ENCODE measurements at places on chromosomes 5 and 9.

- DNase-seq: no peak
- H3K27me3 ChIP-seq: peaks cover 14% of the 10 kb centered on the region
- H3K36me3 ChIP-seq: no peaks in the 10 kb centered on the region
- H3K27ac ChIP-seq: no peak overlapping the region
- H3K4me1 ChIP-seq: no peaks in the 10 kb centered on the region
Measured at GRCh38 chr5:5954275-5954598, 424.1 kb downstream of the MED10 start.

DNA sequence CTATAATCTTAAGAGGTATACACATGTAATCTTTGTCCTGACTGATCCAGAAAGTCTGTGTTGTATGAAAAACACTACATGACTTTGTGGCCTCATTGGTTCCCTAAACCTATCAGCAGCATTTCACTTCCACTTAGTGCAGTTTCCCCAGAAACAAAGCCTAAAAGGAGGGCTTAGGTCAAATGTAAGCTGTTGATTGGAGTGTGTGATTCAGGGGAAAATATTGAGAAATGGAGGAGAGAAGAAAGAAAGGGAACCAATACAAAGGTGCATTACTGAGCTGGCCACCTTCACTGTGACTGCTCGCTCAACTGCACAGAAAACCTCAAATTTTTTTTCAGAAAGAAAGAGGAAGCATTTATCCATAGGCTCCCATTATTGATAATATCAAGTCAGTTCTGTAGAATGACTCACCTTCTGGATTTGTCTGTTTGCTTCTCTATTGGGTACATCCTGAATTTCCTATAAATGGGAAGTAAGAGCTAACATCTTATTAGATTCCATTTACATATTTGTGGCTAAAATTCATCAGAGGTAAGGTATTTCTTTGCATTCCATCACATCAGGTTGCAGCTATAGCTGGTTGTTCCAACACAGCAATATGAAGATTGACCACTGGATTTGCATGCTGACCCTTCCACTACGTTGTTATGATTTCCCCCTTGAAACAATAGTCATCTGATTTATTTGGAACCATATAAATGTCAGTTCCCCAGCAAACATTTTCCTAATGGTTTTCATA is 10.3 kb upstream of the FST start:
- DNase-seq: no peak
- H3K27ac ChIP-seq: no peak overlapping the region
- no peak overlapping the region for H3K4me3 ChIP-seq
- no peaks in the 10 kb centered on the region for H3K4me1 ChIP-seq

DNA sequence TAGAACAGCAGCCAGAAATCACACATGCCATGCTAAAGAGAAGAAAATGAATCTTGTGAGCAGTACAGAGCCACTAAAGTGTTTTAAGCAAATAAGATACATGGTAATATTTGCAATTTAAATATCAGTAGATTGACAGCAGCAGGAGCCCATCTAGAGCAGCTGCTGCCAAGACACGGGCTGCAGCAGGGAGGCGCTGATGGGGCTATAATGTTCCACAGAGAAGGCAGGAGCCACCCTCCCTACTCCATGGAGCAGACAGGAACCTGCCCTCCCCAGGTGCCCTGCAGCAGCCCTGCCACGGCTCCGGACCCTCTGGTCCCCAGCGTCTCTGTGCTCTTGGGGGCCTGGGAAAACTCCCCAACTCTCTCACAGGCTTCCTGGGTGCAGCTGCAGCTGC is 224.1 kb upstream of the ISL1 start:
- no peak for DNase-seq
- no peak overlapping the region for H3K4me3 ChIP-seq
- no peaks in the 10 kb centered on the region for H3K27me3 ChIP-seq
- H3K27ac ChIP-seq: no peak overlapping the region
- no peaks in the 10 kb centered on the region for H3K4me1 ChIP-seq

- peaks cover 9% of the 10 kb centered on the region for H3K4me1 ChIP-seq
- no peak overlapping the region for H3K4me3 ChIP-seq
- H3K27ac ChIP-seq: no peak overlapping the region
- no peak for DNase-seq
- no peaks in the 10 kb centered on the region for H3K27me3 ChIP-seq
Measured at GRCh38 chr5:82158755-82159413, 119.3 kb downstream of the RPS23 start.

DNA sequence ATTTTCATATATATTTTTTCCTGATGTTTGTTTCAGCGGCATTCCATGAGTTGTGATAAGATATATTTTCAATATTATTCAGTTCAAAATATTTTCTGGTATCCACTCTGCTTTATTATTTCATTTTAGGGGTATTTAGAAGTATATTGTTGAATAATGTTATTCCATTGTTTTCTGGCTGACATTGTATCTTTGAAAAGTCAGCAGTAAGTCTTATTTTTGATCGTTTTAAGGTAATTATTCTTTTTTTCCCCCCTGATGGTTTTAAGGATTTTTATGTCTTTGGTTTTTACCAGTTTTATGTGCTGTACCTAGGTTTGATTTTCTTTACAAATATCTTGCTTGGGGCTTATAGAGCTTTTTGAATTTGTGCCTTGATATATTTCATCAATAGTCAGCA is 6.6 kb upstream of the GLRA1 start:
- H3K36me3 ChIP-seq: peaks cover 11% of the 10 kb centered on the region
- peaks cover 6% of the 10 kb centered on the region for H3K27me3 ChIP-seq

DNA sequence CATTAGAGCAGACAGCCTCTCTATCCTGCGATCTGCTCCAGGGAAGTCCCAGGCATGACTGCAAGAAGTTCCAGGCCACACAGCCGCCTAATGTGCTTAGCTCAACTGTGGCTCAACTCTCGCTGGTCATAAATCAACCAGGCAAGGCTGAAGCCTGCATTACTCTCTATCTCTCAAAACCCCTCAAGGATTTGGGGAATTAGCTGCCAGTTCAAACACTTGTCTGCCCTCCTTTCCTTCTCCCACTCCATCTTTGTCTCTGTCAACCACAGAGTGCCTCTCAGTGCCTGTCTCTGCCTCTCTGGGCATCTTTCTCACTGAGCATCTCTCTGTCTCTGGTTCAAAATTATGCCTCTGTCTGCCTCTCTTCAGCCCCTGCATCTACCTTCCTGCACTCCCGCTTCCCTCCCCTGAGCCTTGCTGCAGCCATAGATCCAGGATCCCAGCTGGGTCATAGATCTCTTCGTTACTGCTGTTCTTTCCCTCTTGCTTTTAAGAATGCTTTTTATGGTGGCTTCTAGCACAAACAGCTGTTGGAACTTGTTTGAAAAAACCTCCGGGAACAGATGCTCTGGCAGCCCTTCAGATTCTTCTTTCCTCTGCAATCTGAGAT is 27.9 kb upstream of the GALNT10 start:
- peaks cover 51% of the 10 kb centered on the region for H3K27me3 ChIP-seq
- H3K4me1 ChIP-seq: no peaks in the 10 kb centered on the region
- no peaks in the 10 kb centered on the region for H3K36me3 ChIP-seq
- no peak overlapping the region for H3K27ac ChIP-seq

GRCh38 chr5:173786286-173787187 is 101.6 kb upstream of the CPEB4 start:
- DNase-seq: no peak
- peaks cover 26% of the 10 kb centered on the region for H3K4me1 ChIP-seq

DNA sequence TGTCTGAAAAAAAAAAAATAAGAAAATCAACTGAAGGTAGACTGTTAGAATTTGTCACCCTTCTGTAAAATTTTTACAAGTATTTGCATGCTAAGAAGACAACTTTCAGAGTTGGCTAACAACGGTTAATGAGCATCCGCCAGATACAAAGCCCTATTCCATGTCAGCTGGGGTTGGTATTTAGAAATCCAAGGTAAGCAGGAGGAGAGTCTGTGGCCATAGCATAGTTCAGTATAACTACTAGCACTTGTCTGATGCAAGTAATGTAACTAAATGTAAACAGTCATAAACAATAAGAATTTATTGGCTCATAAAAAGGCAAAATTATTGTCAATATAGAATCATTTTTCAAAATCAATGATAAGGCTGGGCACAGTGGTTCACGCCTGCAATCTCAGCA is 45.7 kb upstream of the KDM4C start:
- no peaks in the 10 kb centered on the region for H3K4me1 ChIP-seq
- peaks cover 1% of the 10 kb centered on the region for H3K36me3 ChIP-seq
- no peak for DNase-seq

DNA sequence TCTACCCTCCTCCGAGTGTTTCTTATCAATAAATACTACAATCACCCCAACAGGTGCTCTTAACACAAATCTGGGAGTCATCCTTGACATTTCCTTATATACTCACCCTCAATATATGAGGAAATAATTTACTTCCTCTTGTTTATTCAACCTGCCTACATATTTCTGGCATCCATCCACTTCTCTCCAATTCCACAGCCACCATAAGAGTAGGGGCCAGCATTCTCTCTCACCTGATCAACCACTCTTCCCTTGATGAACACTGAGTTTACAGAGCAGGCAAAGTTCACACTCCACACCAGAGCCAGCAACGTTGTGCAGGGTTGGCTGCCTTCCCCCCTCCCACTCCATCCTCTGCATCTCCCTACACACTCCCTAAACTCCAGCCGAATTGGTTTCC is 904.3 kb upstream of the DMAC1 start:
- no peak overlapping the region for H3K27ac ChIP-seq
- H3K4me3 ChIP-seq: no peak overlapping the region
- no peaks in the 10 kb centered on the region for H3K36me3 ChIP-seq
- no peak for DNase-seq
- H3K4me1 ChIP-seq: no peaks in the 10 kb centered on the region
- H3K27me3 ChIP-seq: no peaks in the 10 kb centered on the region

GRCh38 chr5:43416803-43417394 is 4.7 kb upstream of the CCL28 start:
- no peaks in the 10 kb centered on the region for H3K4me1 ChIP-seq
- H3K36me3 ChIP-seq: no peaks in the 10 kb centered on the region
- no peak for DNase-seq
- H3K27ac ChIP-seq: no peak overlapping the region

GRCh38 chr9:16341177-16341576 is 529.3 kb downstream of the BNC2 start:
- no peaks in the 10 kb centered on the region for H3K36me3 ChIP-seq
- no peak overlapping the region for H3K4me3 ChIP-seq
- no peak overlapping the region for H3K27ac ChIP-seq

DNA sequence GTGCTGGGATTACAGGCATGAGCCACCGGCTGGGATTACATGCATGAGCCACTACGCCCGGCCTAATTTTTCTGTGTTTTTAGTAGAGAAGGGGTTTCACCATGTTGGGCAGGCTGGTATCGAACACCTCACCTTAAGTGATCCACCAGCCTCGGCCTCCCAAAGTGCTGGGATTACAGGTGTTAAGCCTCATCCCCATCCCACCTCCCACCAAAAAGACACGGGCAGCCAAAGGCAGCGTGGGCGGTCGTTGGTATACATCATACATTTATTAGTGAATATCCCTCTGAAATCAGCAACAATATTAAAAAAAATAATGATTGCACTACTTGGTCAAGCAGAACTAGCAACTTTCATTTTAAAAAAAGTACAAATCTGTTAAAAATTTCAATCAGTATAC is 10.7 kb downstream of the RNF44 start:
- H3K4me1 ChIP-seq: peaks cover 23% of the 10 kb centered on the region
- no peak for DNase-seq
- no peaks in the 10 kb centered on the region for H3K36me3 ChIP-seq
- H3K27ac ChIP-seq: no peak overlapping the region
- no peak overlapping the region for H3K4me3 ChIP-seq
- H3K27me3 ChIP-seq: no peaks in the 10 kb centered on the region

GRCh38 chr9:134066913-134067851 is 644 bp downstream of the BRD3 start:
- H3K27me3 ChIP-seq: peaks cover 14% of the 10 kb centered on the region
- peak overlapping the region; percentile 91 for H3K4me3 ChIP-seq
- peaks cover 40% of the 10 kb centered on the region for H3K4me1 ChIP-seq
- H3K36me3 ChIP-seq: no peaks in the 10 kb centered on the region
- H3K27ac ChIP-seq: no peak overlapping the region

DNA sequence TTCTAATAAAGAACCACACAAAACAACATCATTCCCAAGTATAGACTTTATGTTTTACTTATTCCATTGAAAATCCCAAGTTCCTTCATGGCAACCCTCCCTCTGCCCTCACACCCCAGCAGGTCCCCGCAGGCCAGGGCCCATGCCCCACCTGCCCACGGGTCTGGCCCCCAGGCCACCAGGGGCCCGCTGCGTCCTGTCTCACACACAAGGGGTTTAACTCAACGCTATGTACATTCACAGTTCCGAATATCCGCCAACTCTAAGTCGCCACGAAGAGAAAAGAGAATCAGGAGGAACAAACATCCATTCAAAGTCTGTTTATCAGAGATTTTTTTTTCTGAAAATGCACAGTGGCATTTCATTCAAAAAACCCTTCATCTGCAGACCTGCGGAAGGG is 16.2 kb upstream of the SLC6A3 start:
- H3K27me3 ChIP-seq: no peaks in the 10 kb centered on the region
- H3K27ac ChIP-seq: no peak overlapping the region
- no peaks in the 10 kb centered on the region for H3K4me1 ChIP-seq
- H3K36me3 ChIP-seq: peaks cover 23% of the 10 kb centered on the region

GRCh38 chr5:36378551-36378950 is 76.8 kb upstream of the RANBP3L start:
- H3K27me3 ChIP-seq: peaks cover 7% of the 10 kb centered on the region
- no peak for DNase-seq
- H3K4me3 ChIP-seq: no peak overlapping the region
- no peaks in the 10 kb centered on the region for H3K4me1 ChIP-seq
- no peaks in the 10 kb centered on the region for H3K36me3 ChIP-seq

DNA sequence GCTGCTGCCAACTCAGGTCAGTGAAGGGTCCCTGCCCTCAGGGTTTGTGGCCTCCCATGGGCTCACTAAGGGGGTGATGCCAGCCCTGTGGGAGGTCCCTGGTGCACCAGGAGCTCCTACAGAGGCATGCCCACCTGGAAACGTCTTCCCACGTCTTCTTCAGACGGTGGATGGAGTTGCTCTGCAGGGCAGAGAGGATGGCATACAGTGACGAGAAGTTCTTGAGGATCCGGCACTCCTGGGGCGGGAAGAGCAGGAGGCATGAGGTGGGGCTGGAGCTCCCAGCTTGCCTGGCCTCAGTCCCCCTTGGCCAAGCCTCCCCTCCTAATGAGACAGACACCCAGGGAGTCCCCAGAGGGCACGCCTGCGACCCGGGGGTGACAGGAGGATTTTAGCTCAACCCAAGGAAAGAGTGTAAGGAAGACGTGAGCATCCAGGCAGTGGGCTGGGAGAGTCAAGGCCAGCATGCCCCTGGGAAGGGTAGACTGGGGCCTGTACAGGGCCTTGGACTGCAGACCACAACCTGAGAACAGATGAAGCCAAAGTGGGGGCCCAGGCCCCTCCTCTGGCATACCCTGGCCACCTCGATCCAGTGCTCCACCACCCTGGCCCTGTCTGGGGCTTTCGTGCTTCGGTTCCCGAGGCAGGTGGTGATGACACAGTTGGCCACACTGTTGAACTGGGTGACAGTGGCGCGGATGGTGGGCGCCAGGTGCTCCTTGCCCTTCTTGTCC is 14.4 kb downstream of the RALGDS start:
- H3K4me3 ChIP-seq: no peak overlapping the region
- H3K27ac ChIP-seq: no peak overlapping the region
- peaks cover 6% of the 10 kb centered on the region for H3K36me3 ChIP-seq
- H3K27me3 ChIP-seq: no peaks in the 10 kb centered on the region
- DNase-seq: no peak

DNA sequence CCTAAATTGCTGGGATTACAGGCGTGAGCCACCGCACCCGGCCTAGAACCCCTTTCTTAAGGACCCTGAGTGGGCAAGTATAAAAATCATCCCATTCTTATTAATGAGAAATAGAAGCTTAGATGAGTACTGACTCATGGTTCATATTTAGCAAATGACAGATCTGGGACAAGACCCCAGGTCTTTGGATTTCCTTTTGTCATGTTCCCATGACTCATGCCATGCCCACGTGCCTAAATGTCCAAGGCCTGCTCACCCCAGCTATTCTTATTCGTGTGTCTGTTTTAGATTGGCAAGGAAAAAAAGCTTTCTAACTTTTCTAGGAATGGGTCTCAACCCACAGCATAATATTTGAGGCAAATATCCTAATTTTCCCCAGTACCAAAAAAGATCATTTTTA is 57.7 kb upstream of the RPS23 start:
- H3K4me1 ChIP-seq: peaks cover under 1% of the 10 kb centered on the region
- no peak overlapping the region for H3K4me3 ChIP-seq
- DNase-seq: no peak

Measured in activated T-cell treated with anti-CD3 and anti-CD28 coated beads, Interleukin-2, amount 50 U/mL, for 72 hours (primary cell).